Midbrain (tissue), 1 donor: ENCODE measurements at places on chromosomes 3 and 15.
A peak's percentile ranks its signal among the peaks of the same experiment; 100 is the strongest.

DNA sequence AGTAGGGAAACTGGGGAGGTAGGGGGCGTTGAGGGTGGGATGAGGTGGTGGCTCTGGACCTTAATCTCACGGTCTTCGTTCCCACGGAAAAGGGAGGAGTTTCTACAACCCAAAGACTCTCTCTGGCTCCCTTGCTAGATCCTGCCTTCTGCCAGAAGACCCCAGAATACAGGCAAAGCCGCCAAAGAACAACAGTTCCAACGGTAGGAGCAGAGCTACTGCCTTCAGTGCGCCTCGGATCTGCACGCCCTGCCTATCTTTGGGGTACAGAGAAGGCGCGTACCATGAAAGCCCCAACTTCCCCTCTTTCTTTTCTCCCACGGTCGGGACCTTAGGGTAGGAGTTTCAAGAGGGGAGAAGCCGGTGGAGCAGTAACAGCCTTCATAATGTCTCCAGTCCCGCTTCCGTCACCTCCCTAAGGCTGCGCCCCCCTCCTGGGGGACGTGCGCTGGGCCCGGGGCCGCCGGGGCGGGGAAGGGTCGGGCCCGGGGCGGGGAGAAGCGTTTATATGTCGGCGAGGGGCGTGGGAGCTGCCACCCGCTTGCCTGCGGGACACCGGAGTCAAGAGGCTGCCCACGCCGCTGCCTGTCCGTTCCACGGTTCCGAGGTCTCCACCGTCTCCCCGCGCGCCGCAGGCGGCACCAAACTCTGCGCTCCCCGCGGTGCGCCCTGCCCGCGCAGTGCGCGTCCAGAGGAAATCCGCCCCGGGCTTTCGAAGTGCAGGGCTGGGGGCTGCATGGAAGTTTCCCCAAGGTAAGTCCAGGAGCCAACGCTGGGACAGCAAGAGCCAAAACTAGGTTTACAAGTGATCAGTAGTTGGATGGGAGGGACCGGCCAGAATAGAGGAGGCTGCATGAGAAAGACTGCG lies at the start of gene COL6A6:
COL6A6 (plus strand) TSS at position 533 of the 868 bp plus-strand sequence. CDS start 43,188 bp downstream, outside the sequence.
- no peak for DNase-seq

DNA sequence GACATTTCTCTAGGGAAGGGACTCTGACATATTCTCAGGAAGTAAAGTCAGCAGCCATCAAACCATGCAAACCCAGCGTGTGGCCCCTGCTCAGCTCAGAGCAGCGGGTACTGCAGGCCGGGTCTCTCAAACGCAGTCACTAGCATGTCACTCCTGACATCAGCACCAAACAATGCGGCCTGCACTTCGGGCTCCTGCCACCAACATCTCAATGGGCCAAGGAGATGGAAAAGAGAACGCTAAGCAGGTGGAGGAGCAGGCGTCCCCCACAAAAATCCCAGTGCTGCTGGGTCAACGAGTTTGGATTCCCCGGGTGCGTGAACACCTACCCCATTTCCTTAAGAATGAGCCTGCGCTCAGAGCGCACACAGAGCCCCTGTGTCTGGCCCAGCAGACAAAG lies 9.9 kb upstream of the SPTBN5 start:
- no peak for DNase-seq

GRCh38 chr3:138140940-138141339 lies 8.8 kb upstream of the A4GNT start:
- no peak for DNase-seq

- no peak for DNase-seq
These were observed 29.7 kb upstream of the ARNT2 start for GRCh38 chr15:80374441-80374840.

DNA sequence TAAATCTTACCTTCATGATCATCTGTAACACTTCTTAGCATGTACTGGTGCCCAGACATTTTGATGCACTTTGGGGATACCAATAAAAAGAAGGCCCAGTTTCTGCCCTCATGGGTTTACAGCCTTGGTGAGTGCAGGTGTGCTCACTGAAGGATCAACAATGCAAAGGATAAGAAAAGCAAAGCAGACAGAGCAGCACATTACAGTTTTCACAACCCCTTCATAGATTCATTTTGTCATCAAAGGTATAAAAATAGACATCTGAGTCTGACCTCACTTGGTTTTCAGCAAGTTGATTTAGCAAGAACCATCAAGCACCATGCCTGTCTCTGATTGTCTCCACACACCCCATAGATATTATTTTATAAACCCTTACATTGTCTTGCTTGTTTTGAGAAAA lies 77.6 kb downstream of the BFSP2 start:
- no peak for DNase-seq

GRCh38 chr3:157785102-157785826 lies 282.0 kb upstream of the VEPH1 start:
- DNase-seq: no peak

DNA sequence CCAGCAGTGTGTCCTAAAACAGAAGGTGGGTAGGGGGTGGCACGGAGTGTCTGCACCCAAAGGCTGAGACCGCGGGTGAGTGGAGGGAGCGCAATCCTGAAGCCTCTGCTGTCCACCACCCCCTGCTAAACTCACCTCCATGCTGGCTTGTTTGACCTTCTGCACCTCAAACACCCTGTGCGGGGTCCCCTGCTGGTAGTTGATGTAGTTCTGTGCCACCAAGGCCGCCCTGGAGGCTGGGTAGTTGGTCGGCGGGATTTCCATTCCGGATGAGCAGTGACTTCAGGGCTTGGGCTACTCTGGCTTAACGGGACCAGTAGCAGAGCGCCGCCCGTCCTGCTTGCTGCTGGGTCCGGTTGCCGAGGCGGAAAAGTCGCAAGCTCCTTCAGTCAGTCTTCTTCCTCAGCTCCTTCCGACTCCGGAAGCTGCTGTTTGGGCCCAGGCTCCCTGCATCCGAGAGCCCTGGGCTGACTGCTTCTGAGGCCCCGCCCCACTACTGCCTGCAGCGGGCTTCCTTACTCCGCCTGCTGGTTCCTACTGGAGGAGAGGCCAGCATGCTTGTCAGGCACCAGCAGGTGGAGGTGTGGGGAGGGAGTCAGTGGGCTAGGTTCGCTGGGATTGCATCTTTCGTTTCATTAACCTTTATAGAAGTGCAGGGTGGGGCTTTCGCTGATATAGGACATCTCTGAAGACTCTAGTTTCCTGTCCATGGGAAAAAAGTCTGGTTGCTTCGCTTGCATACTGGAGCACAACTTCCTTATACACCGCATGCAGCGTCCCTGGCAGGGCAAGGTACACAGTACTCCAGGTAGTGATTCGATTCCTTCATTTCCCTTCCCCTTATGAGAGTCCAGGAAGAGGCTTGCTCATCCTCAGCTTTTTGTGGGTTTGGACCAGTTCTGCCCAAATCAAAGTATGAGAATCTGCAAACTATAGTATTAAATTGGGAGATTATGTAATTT lies at the start of gene LXN:
LXN (minus strand) TSS at position 434 of the 962 bp plus-strand sequence; CDS start at position 264, 170 bp downstream.
- DNase-seq: peak; percentile 17

DNA sequence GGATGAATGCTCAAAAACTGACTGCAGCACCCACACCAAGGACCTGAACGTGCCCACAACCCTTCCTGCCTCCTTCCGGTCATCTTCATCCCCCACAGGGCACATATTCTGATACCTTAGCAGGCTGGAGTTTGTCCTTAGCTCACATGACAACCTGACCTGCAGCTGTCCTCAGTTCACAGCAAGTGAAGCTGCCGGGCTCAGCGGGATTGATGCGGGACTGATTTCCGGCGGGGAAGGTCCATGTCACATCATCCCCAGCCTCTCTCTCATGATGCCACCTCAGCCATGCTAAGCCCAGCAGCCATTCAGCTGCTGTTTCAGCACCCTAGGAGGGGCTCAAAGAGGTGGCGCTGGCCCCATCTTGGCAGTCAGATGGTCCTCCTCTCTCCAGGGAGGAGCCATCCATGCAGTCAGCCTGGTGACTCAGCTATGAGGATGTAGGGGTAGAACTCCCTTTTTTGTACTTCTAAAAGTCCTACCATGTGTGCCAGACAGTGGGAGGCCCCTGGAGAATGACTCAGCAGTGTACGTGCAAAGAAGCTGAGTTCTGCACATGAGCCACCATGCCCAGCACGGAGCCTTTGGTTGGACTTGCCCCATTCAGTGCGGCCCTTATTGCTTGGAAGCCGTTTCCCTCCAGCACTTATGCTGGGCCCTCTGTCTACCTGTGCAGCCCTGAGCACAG lies 9.5 kb downstream of the CA12 start:
- no peak for DNase-seq

DNA sequence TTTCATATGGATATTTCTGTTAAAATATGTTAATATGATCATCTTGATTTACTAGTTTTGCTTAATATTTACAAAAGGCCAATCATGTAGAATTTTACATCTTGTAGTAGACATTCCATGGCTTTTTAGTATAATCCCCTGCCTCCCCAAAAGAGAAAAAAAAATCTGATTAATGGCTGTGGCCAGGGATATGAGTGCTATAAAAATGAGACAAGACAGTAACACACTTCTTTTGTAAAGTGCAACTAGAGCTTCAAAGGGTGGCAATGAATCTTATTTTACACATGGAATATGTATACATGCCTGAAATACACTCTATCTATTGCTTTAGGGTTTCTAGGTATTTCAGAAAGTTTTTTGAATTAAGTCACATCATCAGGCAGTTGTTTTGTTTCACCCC lies 112.2 kb upstream of the NANOGP8 start:
- DNase-seq: no peak

DNA sequence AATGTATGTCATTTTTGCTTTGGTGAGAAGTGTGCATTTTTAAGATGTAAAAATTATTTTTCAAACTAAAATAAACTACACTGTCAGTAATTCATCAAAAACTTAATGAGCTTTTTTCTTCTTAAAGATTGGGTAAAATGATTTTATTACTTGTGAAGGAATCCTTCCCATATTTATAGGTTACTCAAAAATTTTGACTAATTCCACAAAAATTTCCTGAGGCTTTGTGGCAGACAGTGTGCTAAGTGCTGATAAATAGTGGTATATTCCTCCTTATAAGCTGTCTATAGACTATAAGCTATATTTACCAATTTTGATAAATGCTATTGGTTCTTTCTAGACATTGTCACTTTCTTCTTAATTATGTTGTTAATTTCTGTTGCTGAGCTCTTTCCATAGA lies 284.5 kb upstream of the SEMA6D start:
- no peak for DNase-seq

GRCh38 chr3:52023860-52024764 lies 28.4 kb upstream of the RPL29 start:
- DNase-seq: no peak

- no peak for DNase-seq
These were observed 6.9 kb downstream of the AADACL2 start for GRCh38 chr3:151740581-151740980.
